ENCODE measurements at places on chromosomes 2 and 18.

DNA sequence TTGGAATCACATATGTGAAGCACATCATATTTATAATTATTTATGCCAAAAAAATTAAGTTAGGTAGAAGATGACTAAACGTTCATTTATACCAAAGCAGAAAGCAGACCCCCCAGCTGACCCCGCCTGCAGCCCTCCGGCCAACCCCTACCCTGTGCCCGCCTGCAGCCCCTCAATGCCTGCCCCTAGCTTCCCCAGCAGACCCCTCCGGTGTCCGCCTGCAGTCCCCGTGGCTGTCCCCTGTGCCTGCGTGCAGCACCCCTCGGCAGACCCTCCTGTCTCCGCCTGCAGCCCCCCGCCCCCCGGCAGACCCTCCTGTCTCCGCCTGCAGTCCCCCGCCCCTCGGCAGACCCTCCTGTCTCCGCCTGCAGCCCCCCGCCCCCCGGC is 136.2 kb downstream of the NFATC1 start:
- DNase-seq, result no peak

DNA sequence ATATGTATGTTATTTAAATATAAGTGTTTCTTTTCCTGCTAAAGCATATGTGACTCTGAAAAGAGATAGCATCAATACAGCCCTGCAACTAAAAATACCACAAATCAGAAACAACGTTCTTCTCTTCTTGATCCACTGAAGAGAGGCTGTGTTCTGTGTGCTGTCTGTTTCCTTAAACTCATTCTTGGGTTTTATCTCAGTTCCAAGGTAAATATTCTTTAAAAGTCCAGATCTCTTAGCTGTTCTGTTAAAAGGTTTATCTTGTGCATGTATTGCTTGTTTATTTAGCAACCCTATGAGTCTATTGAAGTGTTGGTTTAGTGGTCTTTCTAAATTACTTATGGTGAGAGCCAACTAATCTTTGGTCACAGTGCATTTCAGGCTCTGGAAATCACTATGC is 173.3 kb upstream of the NT5C1B start:
- no peak for DNase-seq

- DNase-seq, result no peak
These were observed 142.6 kb downstream of the PXDN start for GRCh38 chr2:1601471-1602277.

DNA sequence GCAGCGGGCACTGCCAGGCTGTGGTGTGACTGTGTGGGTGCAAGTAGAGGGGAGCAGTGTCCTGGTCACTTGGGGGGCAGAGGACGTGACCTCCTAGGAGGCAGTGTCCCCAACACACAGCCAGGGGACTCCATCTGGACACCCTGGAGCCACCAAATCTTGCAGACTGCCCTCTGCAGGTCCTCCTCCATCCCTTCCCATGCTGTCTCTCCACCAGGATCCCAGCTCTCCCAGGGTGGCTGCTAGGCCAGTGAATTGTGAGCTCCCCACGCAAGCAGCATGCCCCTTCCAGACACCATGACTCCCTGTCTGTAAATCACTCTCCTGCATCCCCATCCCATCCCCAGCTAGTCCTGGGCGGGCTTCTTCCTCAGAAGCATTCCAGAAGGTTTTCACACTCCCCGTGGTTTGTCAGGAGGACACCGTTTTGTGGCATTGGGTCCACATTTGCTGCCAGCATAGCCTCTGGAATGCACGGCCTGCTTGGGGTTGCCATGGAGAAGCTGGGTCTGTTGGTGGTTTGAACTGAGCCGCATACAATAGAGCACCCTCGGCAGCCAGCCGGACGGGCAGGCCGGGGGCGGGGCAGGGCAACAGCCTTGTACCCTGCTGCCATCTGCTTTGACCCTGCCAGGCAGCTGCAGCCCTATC is 210.7 kb downstream of the KLHL29 start:
- DNase-seq, result no peak

DNA sequence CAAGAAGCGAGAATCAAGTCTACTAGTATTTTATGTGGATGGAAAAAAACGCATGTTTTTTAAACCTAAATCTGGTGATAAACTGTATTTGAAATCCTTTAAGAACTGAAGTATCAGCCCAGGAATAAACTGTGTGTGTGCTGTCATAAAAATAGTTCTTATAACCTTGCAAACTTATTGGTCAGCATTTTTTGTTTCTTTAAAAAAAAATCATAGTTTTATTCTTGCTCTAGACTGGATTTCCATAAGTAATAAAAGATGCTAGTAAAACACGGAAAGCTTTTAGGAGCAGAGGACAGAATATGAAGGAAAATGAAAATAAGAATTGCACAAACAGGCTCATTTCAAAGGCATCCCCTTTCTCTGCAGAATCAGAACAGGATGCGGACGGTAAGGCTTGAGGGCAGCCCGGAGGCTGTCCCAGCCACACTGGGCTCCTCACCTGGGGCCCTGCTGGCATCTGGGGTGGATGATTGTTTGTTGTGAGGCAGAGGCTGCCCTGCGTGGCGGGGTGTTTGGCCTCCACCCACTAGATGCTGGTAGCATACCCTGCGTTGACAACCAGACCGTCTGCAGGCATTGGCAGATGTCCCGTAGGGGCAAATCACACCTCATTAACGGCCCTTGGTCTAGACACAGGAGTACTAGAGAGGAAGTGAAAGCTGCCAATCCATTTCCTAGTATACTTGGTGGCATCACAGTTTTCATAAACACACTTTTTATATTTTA is 52.5 kb downstream of the MBP start:
- DNase-seq, result peak; percentile 87

- DNase-seq, result peak; percentile 82
These were observed 3.9 kb downstream of the WIPF1 start for GRCh38 chr2:174593574-174594203.

DNA sequence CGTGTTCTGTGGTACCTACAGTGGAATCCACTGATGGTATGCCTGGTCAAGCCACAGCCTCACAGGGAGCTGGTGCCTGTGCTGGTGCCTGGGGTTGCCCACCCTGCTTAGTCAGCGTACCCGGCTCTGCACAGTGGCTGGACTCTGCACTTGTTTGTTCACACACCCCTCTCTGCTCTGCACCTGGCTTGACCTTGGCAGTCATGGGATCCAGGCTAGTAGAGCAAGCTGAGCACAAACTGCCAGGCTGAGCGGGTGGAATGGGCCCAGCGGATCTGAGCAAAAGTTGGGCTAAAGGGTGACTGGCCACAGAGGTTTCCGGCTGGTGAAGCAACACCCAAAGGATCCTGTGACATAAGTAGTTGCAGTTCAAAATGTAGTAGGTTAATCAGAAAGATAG is 163.5 kb downstream of the CDH19 start:
- no peak for DNase-seq

DNA sequence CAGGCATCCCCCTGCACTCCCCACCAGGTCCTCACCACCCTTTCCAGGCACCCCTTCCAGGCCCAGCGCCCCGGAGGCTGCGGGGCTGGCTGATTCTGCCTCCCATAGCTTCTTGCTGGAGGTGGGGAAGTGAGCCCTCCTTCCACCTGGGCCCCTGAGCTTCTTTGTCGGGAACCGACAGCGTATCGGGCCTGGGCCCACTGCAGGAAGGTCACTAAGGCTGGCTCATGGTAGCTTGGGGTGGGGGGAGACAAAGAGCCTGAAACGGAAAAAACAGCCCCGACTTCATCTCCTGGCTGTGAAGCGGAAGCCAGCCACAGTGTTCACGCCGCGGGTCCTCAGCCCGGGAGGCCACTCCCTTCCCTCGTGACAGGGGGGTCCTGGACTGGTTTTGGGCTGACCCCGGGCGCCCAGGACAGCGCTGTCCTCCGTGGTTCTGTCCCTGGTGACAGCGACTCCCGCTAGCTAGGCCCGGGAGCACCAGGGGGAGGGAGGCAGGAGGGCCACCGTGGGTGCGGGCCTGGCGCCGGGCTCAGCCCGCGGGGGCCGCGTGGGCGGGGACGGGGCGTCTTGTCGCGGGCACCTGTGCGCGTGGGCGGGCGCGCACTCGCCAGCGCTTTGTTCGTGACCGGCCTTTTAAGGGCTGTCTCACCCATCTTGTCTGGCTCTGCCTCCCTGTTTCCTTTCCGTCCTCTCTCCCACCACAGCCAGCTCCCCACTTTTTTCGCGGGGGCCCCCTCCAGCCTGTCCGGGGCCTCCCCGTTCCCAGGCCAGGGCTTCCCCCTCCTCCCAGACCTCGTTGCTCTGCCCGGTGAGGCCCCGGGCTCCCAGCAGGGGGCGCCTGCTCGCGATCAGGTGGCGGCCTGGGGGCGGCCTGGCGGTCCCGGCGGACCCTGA is 64.9 kb downstream of the DNMT3A start:
- peak; percentile 78 for DNase-seq

DNA sequence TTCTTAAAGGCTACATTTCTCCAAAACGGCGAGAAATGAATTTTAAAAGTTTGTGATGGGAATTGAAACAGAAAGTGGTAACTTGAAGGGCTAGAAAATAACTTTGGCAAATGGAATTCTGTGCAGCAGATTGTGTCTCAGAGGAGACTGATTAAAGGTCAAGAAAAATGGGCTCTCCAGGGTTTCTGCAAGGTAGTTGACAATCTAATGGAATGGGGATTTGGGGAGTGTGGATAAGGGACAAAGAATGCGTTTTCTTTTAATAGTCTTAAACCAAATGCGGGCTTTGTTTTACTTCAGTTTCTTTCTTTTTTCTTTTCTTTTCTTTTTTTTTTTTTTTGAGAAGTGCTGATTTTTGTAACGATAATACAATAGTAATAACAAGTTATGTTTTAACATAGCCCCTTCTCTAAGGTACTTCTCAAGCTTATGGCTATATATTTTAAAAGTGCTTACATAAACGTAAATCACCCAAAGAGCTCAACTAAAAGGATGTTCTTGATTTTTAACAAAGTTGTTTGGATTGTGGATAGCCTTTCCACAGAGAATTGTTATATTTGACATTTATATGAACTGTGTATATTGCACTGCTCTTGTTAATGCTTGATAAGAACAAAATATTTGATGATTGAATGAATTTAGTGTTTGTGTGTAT is 36.6 kb downstream of the CAMKMT start:
- DNase-seq, result no peak

DNA sequence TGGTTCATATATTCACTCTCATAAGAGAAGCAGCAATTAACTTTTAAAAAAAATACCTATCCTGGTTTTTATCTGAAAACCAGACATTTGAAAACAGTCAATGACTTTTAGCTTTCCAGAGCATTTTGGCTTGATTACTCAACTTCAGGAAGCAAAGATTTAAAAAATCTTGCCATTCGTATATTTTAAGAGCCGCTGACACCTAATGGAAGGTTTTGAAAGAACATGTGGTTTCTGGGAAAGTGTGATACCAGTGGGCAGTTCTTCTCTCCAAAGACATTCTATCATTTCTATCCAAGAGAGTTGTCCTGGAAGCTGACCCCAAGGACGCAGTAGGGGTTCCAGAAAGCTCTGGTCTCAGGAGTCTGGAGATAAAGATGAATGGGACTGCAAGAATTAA is 234.7 kb downstream of the TTC32 start:
- DNase-seq, result no peak

GRCh38 chr2:218022131-218022850 is 19.5 kb upstream of the TNS1 start:
- no peak for DNase-seq

DNA sequence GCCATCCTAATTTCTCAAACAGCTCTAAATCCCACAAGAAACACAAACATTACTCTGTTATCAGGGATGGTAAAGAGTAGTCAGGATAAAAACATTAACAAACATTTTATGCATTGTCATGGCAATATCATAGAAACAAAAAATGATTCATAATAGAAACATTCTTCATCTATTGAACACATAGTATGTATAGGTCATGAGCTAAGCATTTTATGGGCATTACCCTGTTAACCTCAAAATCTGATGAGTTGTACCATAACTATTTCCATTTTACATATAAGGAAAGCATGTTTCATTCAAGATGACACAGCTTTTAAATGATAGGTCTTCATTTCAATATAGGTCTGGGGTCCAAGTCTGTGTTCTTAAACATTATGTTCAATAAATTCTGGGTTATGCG is 344.9 kb downstream of the RND3 start:
- no peak for DNase-seq

DNA sequence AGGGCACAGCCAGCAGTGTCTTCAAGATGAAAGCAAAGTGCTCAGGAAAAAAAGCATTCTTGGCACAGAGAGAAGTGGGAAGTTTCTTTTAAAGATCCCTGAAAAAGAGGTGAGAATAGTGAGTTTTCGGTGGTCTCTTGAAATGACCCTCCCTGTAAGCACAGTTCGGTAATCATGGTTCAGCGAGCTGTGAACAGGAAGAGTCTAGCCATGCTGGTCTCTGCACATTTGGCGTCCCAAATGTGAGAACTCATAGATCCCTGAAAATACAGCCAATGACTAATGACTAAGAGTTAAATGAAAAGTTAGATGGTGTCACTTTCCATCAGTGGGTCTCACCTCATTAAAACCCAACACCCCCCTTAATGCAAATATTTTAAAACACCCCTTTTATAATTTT is 3.4 kb downstream of the IL1R1 start:
- DNase-seq, result no peak

DNA sequence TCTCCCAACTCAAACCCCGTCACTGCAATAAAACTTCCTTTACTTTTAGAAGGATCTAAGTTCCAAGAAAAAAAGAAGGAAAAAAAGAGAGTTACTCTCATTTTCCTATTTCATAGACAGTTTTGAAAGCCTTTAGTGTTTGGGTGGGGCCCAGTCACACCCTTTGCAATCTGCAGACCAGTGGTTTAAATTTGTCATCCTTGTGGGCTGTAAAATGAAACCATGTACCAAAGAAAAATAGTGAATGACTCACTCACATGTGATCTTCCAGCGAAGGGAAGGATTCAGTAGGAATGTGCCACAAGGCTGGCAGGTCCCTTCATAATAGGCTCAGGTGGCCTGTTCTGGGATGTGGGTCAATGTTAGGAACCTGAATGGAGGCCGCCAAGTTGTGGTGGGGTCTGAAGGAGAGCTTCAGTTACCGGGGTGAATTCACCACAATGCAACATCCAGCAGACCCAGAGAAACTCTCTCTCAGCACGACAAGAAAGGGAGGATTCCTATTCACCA is 28.3 kb downstream of the ANXA4 start:
- no peak for DNase-seq

DNA sequence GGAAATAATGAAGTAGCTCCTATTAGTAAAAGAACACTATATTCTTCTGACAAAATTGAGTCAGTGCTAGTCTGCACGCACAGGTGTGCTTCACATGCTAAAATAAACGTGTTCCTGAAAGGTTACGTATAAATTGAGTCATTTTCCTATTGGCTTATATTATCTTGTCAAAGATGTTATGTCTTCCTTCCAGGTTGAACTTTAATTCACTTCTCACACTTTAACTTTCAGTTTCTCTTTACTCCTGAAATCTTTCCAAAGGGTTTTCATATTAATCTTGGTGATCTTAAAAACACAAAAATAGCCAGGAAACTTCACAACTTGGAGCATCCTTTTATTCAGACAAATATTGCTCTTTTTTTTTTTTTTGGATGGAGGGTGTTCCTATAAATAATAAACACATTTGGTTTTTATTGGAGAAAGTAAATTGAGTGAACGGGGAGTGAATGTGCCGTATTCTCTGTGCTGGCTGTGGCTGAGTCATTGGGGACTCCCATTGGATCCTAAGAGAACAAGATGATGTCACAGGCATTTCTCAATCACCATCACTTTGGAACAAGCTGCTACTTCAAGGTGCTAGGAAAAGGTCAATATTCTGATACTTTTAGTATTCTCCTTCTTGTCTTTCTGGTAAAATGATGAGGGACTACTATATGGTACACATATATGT is 150.2 kb upstream of the SPATS2L start:
- DNase-seq, result no peak

GRCh38 chr2:165793779-165794535 is at the start of gene GALNT3:
Gene GALNT3 (minus strand): TSS chr2:165794247. CDS start chr2:165770700, 23,547 bp downstream.
- peak; percentile 33 for DNase-seq

- no peak for DNase-seq
These were observed 14.4 kb downstream of the MTHFD2 start for GRCh38 chr2:74212702-74213410.

Measured in CD4-positive, alpha-beta T cell treated with Interleukin-15 for 1 hour (primary cell).